Caki2 (cell line): ENCODE measurements at places on chromosomes 5 and 9.
A peak's percentile ranks its signal among the peaks of the same experiment; 100 is the strongest.

DNA sequence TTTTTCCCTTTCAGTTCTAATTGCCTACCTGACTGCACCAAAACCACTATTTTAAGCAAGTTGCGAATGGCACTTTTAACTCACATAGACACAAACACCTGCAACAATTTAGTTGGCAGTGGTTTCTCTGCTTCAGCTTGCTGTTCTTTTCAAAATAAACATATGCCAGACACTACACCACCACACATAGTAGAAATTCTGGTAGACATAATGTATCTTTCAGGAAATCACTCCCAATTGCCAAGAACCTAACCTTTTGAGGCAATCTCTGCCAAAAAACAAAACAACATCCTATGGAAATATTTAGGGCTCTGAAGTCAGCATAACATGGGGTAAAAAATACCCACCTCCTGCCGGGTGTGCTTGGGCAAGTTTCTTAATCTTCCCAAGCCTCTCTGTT lies 27.7 kb downstream of the GLIS3 start:
- no peak for DNase-seq

DNA sequence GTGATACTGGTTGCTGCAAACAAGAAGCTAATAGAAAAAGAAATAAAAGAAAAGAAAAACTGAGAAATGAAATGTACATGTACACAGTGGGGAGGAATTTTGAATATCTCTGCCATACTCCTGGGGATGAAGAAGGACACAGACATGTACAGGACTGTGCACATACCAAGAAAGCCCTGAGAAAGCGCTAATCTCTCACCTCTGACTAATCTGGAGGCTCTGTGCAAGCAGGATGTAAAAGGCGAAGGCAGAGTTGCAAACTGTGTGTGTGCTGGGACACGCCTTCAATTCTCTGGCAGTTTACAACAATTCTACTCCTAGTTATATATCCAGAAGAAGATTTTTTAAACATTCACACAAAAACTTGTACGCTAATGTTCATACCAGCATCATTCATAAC lies 211.4 kb downstream of the KIAA0825 start:
- DNase-seq = no peak

GRCh38 chr5:122221857-122222256 lies 90.2 kb upstream of the SNCAIP start:
- DNase-seq = no peak

DNA sequence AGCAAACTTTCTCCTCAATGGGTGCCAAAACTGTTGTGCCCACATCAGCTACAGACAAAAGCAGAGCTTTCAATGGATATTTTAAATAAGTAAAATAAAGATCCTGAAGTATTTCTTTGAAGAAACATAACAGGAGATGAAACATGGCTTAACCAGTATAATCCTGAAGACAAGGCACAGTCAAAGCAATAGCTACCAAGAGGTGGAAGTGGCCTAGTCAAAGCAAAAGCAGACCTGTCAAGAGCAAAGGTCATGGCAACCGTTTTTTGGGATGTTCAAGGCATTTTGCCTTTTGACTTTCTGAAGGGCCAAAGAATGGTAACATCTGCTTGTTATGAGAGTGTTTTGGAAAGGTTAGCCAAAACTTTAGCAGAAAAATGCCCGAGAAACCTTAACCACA lies 77.9 kb downstream of the ANXA1 start:
- DNase-seq = no peak

- DNase-seq = no peak
These were observed 413.6 kb downstream of the ENC1 start for GRCh38 chr5:74226716-74227485.

DNA sequence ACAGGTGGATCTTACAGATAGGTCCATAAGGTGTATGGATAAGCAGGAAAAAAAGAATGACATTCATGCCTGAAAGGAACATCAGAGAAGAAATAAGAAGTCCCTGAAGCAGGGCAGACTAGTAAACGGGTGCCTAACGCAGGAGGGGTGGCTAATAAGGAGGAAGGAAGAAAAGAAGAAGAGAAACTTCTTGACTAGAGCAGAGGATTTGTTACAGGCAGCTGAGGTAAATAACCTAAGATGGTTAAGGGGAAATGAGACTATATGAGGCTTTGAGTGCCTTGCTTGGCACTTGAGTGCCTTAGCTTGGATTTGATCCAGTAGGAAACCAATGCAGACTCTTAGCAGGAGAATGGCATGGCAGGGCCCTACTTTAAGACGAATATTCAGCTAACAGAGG lies 313.5 kb upstream of the PDE4D start:
- DNase-seq = no peak

DNA sequence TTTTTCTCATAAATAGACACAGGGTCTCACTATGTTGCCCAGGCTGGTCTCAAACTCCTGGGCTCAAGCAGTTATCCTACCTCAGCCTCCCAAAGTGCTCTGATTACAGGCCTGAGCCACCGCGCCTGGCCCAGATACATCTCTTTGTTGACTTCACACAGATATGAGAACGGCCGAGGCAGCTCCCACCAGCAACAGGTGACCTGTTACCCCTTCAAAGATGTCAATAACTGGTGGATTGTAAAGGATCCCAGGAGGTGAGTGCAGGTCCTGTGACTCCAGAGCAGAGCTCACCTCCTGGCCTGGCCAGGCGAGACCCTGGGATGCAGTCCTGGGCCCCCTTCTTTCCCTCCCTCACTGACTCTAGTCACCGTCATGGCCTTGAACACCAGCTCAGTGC lies 9.2 kb downstream of the POMT1 start:
- no peak for DNase-seq

DNA sequence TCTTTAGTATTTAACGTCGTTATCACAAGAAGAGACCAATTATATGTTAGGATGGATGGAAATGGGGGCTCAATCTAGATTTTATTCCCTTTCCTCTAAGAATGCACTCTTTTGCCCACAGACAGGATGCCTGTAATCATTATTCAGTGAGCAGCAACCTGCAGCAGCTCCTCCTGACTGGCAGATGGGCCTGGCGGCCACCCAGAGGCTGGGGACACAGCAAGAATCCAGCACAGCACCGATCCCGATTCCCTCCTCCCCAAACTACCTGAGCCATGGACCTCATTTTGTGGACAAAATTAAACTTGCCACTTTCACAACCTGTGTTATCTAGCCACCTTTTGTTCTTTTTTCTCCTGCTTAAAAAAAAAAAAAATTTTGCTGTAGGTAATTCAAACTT lies 101.0 kb downstream of the USP20 start:
- DNase-seq = no peak

GRCh38 chr9:33024126-33024965 lies 727 bp upstream of the DNAJA1 start:
- DNase-seq = peak; percentile 8

DNA sequence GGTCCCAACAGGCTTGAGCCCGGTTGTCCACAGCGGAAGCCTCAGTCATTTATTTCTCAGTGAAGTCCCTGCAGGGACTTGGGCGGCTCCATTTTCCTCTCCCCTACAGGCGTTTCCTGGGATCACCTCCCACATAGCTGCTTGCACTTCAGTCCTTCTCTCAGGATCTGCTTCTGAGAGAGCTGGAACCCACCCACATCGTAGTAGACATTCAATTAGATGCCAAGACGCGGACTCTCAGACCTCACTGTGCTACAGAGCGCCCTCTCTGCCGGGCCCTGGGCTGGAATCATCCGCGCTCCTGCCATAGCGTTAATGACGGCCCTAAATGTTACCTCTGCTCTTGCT lies 54.0 kb upstream of the ROR2 start:
- no peak for DNase-seq

- peak; percentile 59 for DNase-seq
These were observed 72.1 kb upstream of the ARAP3 start for GRCh38 chr5:141753971-141754713.
